ENCODE measurements at places on chromosomes 16 and 17. TPM values are rescaled to one million over a fixed set of nuclear protein-coding genes. Genes with fewer than 3 reads are reported as not detected.
A peak's percentile ranks its signal among the peaks of the same experiment; 100 is the strongest.

GRCh38 chr17:31459716-31460115 is 68.2 kb downstream of the RAB11FIP4 start:
- no peak for DNase-seq

DNA sequence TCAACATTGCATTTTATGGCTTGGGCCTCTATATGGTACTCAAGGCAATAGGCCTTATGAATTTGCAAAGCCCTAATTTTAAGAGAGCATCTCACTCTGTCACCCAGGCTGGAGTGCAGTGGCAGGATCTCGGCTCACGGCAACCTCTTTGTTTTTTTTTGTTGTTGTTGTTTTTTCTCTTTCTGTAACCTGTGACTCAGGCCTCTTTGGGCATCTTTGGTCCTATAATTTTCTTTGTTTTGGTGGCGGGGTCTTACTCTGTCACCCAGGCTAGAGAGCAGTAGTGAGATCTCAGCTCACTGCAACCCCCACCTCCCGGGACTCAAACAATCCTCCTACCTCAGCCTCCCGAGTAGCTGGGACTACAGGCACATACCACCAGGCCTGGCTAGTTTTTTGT is 21.8 kb upstream of the HERPUD1 start:
- no peak for DNase-seq

The RAC3 gene
- 1.0 TPM for total RNA-seq

- no peak for DNase-seq
These were observed 870 bp upstream of the ZC3H7A start for GRCh38 chr16:11797957-11798299.

The KRT25 gene
- total RNA-seq = not detected

DNA sequence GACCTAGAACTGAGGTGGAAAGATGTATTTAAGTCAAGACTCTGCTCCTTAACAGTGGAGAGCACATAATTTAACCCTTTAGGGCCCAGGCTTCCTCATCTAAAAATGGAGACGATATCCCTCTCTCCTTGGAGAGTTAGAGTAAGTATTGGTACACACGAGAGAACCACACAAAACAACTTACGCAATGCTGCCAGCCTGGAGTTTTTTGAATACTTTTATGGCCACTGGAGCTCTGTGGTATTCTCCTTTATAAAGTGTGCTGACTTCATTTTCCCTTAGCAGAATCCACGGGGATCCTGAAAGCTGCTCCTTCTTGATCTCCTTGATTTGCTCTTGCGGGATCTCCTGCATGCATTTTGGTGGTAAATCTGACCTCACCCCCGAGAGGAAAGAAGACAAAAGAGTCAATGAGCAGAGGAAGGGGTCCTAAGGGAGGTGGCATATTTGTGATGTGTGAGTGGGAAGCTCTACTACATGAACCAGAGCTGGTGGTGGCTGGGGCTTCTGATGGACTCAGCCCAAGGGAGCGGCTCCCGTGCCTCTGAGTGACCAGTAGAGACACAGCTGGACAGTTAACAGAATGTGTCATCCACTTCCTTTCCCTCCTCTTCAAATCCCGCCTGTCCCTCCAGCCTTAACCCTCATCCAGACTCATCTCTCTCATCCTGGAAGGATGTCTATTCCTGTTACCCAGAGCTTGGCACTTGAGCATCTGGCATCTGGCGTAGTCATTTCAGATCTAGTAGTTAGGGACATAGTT is 9.4 kb downstream of the MLKL start:
- DNase-seq = no peak

DNA sequence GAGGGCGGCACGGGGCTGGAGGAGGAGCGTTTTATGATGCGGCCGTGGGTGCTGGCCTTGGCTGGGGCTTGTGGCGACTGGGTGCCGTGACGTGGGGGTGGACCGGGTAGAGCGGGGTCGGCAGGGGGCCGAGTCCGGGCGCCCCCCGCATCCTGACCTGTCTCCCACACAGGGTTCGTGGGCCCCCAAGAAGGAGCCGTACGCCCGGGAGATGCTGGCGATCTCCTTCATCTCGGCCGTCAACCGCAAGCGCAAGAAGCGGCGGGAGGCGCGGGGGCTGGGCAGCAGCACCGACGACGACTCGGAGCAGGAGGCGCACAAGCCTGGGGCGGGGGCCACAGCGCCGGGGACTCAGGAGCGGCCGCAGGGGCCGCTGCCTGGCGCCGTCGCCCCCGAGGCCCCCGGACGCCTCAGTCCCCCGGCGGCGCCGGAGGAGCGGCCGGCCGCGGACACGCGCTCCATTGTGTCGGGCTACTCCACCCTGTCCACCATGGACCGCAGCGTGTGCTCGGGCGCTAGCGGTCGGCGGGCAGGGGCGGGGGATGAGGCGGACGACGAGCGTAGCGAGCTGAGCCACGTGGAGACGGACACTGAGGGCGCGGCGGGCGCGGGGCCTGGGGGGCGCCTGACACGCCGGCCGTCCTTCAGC is 81.6 kb downstream of the ARHGAP23 start:
- DNase-seq = no peak

GRCh38 chr16:50836121-50836621 is 94.3 kb downstream of the CYLD start:
- no peak for DNase-seq

DNA sequence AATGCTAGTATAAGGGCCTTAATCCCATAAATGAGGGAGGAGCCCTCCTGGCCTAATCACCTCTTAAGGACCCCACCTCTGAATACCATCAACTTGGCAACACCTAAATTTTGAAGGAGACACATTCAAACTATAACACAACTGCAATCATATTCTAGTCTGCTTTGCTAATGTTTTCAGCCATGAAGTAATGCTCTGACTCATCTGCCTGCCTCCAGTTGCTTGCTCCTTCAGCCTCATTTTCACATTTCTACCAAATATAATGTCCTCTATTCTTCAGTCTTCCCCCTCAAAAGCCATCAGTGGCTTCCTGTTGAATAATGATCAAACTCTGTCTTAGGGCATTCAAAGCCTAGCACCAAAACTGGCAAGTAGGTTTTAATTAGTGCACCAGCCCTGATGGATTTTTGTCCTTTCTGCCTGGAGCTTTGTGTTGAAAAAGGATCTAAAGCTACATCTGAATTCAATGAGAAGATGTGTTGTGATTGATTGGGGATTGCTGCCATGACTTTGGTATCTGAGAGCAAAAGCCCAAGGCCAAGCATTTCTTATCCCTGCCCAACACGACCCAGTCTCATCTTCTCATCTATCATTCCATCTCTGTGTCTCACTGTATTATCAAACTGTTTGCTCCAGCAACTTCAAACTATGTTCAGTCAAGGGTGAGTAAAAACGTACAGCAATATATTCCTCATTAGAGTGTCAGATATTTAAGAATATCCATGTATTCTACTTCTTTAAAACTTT is 140.8 kb upstream of the ELAC2 start:
- no peak for DNase-seq

The CFAP119 gene
- total RNA-seq = 1.2 TPM

DNA sequence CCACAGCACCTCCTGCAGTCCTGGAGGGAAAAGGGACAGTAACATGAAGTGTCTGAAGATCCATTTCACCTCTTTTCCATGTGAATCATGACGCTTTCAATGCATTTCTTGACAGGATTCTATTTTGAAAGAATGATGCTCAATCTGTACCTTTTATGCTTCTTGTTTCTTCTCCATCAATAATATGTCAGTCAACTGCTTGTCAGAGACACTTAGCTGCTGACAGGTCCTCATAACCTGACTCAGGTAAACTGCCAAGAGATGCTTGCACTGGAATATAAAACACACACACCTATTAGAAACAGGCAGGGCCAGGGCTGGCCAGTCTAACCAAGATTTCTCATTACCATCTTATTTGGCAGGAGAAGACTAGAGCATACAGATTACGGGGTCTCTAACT is 21.6 kb downstream of the ZSWIM7 start:
- no peak for DNase-seq

DNA sequence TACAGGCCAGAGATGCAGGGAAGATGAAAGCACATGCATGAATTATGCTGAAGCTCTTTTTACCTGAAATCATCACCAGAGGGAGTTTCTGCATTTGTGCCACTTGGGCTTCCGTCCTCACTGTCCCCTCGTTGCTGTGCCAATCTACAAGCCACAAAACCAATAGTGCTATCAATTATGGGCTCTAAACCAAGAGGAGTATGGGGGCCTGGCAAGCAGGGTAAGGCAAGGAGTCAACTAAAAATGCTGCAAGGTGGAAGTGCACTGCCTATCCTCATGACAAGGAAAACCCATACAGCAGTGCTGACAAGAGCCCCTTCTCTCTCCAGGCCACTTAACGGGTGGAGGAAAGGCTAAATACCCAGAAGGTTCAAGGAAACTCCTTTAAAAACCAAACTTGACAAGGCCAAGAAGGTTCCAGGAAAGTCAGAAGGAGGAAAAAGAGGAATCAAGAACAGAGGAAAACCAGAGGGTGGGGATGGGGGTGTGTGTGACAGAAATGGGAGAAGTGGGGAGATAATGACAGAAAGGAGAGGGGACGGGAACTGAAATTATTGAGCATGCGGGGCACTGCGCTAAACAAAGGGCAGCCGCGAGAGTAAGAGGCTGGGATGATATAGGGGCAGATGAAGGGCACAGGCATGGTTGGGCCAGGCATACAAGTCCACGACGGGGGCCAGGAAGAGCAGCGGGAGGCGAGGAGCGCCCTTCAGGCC is 674 bp downstream of the C17orf75 start:
- no peak for DNase-seq

DNA sequence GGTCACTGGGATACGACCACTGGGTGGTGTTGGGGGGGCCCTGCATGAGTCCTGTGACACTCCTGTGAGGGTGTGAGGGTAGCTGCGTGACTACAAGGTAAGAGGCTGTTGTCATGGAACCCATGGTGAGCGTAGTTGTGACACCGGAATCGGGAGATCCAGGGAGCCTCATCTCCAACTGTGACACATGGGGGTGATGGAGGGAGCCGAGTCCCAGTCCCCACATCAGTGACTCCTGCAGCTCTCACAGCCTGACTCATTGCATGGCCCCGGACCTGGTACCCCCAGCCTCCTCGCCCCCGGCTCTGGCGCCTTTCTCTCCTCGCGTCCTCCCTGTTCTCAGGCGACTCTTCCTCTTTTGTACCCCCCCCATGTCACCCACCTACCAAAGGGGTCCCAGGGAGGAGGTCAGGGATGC is 14.2 kb downstream of the CDH16 start:
- DNase-seq = no peak

DNA sequence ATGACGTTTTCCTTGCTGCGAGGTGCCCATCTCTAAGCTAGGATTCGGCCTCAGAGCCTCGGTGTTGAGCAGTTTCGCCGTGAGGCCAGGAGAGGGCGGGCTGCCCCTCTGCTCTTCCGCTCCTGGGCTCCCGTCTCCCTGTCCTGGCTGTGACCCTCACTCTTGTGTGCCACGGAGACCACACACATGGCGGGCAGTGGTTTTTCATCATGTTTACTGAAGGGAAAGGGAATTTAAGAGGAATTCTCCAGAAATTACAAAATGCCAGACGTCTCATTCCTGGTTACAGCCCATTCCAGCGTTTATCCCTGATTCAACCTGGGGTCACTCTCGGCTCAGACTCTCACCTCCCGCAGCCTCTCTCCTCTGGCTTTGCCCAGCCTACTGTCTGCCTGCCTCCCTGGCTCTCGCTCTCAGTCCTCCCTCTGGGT is 96.8 kb upstream of the ELAC2 start:
- no peak for DNase-seq

- DNase-seq = peak; percentile 64
These were observed 13.8 kb downstream of the IL34 start for GRCh38 chr16:70659953-70660671.

- DNase-seq = no peak
These were observed 4.9 kb downstream of the INO80E start for GRCh38 chr16:30000735-30001631.

The TNFRSF13B gene
- not detected for total RNA-seq

DNA sequence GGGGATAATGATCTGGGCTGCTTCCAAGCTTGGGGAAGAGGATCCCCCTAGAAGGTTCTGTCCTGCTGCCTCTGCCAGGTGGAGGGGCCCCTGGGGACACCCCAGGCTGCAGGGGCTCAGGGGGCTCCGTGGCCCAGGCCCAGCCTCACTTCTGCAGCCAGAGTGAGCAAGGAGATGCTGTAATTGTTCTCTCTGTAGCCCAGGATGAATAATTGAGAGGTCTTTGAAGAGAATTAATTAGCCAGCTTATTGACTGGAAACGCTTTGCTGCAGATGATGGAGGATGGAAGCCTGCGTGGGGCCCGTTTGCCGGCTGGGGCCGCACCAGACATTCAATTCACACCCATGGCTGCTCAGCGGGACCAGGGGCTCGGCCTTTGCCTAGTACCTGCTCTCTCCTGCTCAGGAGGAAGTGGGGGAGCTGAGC is 38.5 kb downstream of the TMEM235 start:
- no peak for DNase-seq

- DNase-seq = no peak
These were observed 85.3 kb upstream of the ATP2A3 start for GRCh38 chr17:4049546-4049945.

- no peak for DNase-seq
These were observed 51.3 kb downstream of the NKD1 start for GRCh38 chr16:50599494-50599893.

GRCh38 chr17:54900457-54901229 is at the start of gene TOM1L1:
TSS of gene TOM1L1 (plus strand) at chr17:54900852. CDS start at chr17:54900866, 14 bp downstream.
- DNase-seq = peak; percentile 85

DNA sequence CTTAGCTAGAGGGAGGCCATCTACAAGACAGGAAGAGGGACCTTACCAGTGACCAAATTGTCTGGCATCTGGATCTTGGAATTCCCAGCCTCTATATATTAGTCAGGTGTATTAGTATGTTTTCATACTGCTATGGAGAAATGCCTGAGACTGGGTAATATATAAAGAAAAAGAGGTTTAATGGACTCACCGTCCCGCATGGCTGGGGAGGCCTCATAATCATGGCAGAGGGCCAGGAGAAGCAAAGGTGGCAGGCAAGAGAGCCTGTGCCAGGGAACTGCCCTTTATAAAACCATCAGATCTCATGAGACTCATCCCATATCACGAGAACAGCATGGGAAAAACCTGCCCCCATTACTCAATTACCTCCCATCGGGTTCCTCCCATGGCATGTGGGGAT is 500.2 kb downstream of the SHISA9 start:
- DNase-seq = no peak

The RNF222 gene
- not detected for total RNA-seq

The GPRC5C gene
- total RNA-seq = 12.9 TPM

The SPATA32 gene
- not detected for total RNA-seq

DNA sequence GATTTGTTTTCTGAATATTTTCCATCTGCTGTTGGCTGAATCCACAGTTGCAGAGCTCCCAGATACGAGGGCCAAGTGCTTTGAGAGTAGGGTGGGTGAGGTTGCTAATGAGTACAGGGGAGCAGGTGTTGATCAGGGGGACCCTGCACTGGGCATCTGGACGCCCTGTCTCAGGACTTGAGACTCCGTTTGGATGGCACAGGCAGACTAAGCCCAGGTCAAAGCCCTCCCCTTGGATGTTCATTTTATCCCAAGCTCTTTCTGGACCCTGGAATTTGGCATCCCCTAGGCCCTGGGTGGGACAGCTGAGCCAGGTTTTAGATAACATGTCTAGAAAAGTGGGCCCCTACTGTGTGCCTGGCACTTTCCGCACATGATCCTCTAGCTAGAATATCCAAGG is 12.1 kb downstream of the USP6 start:
- DNase-seq = peak; percentile 34

GRCh38 chr17:70969521-70970034 is 800.2 kb downstream of the KCNJ2 start:
- DNase-seq = no peak
